ENCODE measurements at places on chromosomes 16 and 17. TPM values are rescaled to one million over a fixed set of nuclear protein-coding genes. Genes with fewer than 3 reads are reported as not detected.

The PRDM7 gene
- 0.08 TPM for polyA plus RNA-seq

The TBC1D3H gene
- not detected for polyA plus RNA-seq

The OR1G1 gene
- not detected for polyA plus RNA-seq

The CDH13 gene
- polyA plus RNA-seq = 1.6 TPM

The UQCRC2 gene
- 78.2 TPM for polyA plus RNA-seq

DNA sequence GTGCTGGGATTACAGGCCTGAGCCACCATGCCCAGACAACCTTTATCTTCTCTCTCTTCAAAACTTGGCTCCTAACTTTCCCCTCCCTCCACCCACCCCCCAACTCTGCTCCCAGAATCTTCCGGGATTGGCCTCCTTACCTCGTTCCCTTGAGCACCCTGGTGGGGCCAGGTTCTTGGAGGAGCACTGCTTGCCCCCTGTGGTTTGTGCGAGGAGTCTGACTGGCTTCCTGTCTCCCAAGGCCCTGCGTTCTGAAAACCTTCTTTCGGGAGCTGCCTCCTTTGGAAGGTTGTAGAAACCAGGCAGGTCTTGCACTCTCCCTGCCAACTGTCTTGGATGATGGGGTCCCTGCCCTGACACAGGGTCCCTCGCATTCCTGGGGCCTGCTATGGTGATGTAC is 19.8 kb downstream of the PLXDC1 start:
- H3K36me3 ChIP-seq = no peaks in the 10 kb centered on the region
- no peak overlapping the region for H3K27ac ChIP-seq
- no peaks in the 10 kb centered on the region for H3K4me1 ChIP-seq

- H3K4me3 ChIP-seq = no peak overlapping the region
- H3K36me3 ChIP-seq = no peaks in the 10 kb centered on the region
- no peak for DNase-seq
- no peak overlapping the region for H3K27ac ChIP-seq
- peaks cover 8% of the 10 kb centered on the region for H3K4me1 ChIP-seq
Observed at GRCh38 chr16:86034421-86034919, 135.5 kb downstream of the IRF8 start.

GRCh38 chr17:72982680-72983079 is 109.8 kb downstream of the SLC39A11 start:
- no peaks in the 10 kb centered on the region for H3K27me3 ChIP-seq
- no peaks in the 10 kb centered on the region for H3K4me1 ChIP-seq
- H3K36me3 ChIP-seq = no peaks in the 10 kb centered on the region

DNA sequence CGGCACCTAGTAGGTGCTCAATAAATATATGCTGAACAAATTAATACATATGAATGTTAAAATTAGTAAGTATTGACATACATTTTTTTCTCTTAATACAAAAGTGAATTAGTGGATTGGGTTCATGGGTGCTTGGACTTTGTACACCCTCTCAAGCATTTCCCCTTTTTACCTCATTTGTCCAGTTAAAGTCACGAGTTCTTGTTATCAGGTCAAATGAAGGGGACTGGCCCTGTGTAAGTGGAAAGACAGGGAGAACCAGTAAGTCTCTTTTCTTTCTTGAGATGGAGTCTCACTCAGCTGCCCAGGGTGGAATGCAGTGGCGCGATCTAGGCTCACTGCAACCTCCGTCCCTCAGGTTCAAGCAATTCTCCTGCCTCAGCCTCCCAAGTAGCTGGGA is 13.7 kb upstream of the RANGRF start:
- H3K27me3 ChIP-seq = no peaks in the 10 kb centered on the region
- H3K4me3 ChIP-seq = no peak overlapping the region
- no peaks in the 10 kb centered on the region for H3K4me1 ChIP-seq
- peaks cover 9% of the 10 kb centered on the region for H3K36me3 ChIP-seq
- DNase-seq = no peak

DNA sequence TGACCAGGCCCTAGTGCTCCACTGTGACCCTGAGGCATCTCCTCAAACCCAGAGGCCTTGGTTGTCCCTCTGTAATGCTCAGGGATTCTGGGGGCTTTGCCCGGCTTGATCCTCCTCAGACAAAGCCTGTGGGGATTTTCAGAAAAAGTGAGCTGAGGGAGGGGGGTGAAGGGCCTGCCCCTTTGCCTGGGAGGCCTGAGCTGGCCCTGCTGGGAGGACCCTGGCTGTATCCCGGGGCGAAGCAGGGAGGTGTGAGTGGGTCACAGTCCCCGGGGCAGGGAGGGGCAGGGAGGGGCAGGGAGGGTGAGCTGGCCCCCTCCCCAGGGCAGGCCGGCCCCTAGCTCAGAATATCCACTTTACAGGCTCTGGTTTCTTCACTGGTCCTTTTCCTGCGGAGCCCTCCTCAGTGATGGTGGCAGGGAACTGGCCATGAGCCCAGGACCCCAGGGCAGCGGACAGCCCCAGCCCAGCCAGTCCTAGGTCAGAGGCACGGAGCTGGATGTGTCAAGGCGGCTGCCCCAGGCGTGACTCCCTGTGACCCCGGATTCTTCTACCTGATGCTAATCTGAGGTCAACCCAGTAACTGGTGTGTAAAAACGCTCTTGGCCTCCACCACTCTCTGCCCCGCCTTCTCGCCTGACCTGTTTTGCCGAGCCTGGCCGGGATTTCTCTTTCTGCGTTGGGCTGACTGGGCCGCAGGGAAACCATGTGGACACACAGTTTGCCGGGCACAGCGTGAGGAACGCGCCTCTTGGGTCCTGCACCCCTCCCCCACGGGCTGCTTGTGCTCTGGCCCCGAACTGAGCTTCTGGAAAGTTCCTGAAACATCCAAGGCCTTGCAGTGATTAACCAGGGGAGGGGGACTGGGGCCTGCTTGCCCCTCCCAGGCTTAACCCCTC is 5.8 kb upstream of the FASN start:
- no peak overlapping the region for H3K4me3 ChIP-seq
- peaks cover 51% of the 10 kb centered on the region for H3K4me1 ChIP-seq
- DNase-seq = peak; percentile 76
- H3K27ac ChIP-seq = peak overlapping the region; percentile 74
- H3K36me3 ChIP-seq = no peaks in the 10 kb centered on the region

DNA sequence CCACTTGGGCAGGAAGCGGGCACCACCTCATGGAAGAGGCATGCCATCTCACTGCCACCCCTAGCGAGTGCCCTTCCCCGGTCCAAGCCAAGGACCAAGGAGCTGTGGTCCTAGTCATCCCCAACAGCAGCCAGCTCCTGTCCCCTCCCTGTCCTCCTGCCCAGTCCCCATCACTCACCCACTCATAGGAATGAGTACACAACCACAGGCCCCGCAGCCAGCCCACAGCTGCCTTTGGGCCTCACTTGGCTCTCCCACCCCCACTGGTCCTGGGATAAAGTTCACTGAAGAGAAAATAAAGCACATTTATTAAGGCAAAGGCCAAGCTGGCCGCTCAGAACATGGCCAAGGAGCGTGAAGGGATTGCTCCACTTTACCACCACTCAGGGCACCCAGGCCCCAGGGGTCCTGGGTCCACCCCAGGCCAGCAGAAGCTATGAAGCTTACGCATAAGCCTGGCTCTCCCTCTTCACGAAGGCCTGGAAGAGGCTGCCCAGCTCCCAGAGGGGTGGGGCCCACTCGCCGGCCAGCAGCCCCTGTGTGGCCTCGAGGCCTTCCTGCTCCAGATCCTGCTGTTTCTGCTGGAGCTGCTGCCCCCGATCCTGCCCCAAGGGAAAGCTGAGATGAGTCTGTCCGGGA is 3.6 kb downstream of the SCRN2 start:
- H3K4me1 ChIP-seq = peaks cover 6% of the 10 kb centered on the region
- DNase-seq = no peak
- H3K27ac ChIP-seq = no peak overlapping the region
- no peaks in the 10 kb centered on the region for H3K36me3 ChIP-seq
- H3K4me3 ChIP-seq = no peak overlapping the region

- no peaks in the 10 kb centered on the region for H3K4me1 ChIP-seq
- DNase-seq = no peak
- H3K27me3 ChIP-seq = peaks cover 13% of the 10 kb centered on the region
Observed at GRCh38 chr16:83967091-83967490, 953 bp upstream of the NECAB2 start.

DNA sequence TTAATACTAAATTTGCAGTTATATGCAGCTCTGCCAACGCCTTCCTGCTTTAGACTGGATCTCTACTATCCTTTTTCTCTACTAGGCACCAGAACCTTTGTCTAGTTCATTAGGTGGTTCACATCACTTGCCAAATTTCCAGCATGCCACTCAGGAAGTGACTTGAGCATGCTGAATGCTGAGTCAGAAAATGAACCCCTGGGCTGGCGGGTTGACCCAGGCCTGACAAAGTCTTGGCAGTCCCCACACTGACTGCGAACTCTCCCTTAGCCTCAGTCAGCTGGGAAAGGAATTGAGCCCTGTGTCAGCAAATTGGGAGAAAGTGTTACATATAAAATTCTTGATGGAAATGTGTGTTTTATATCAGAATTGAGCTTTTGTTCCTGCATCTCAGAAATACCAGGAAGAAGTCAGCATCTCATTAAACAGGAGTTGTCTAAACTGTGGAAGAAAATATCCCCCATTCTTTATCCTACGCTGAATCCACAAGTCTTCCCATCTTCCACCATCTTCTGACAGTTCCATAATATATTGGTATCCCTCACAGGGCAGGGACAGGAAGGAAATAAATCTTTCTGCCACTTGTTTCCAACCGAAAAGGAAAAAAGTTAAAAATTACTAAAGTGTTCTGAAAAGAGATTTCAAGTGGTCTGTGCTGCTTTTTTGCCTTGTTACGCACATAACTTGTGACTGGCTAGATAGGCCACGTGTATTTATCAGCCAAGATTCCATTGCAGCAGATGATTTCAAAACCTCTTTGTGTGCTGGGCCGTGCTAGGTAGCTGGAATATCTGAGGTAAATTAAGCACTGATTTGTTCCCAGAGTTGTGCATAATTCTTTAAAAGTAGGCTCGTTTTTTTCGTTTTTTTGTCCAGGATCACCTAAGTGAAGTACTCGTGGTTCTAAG is 16.7 kb upstream of the SLC12A3 start:
- no peak overlapping the region for H3K4me3 ChIP-seq
- peak overlapping the region; percentile 26 for H3K27ac ChIP-seq
- peaks cover 17% of the 10 kb centered on the region for H3K4me1 ChIP-seq
- no peak for DNase-seq
- H3K36me3 ChIP-seq = no peaks in the 10 kb centered on the region
- H3K27me3 ChIP-seq = no peaks in the 10 kb centered on the region

DNA sequence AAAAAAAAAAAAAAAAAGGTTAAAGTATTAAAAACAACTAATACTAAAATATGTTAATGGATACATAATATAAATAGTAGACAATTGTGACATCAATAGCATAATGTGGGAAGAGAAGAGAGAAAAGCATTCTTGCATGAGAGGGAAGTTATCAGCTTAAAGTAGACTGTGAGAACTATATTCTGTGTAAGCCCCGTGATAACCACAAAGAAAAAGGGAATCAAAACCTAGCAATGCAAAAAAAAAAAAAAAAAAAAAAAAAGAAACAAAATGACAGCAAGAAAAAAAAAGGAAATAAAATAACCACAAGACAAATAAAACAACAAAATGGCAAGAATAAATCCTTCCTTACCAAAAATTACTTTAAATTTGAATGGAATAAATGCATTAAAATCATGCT is 39.8 kb upstream of the MYLK3 start:
- H3K4me1 ChIP-seq = peaks cover 35% of the 10 kb centered on the region
- no peak for DNase-seq
- H3K27ac ChIP-seq = no peak overlapping the region
- no peaks in the 10 kb centered on the region for H3K36me3 ChIP-seq
- H3K4me3 ChIP-seq = no peak overlapping the region

- H3K4me3 ChIP-seq = peak overlapping the region; percentile 34
- peak; percentile 77 for DNase-seq
- H3K36me3 ChIP-seq = no peaks in the 10 kb centered on the region
- peak overlapping the region; percentile 93 for H3K27ac ChIP-seq
- no peaks in the 10 kb centered on the region for H3K27me3 ChIP-seq
Observed at GRCh38 chr16:49696414-49697101, 159.4 kb downstream of the ZNF423 start.

- no peak for DNase-seq
- no peaks in the 10 kb centered on the region for H3K27me3 ChIP-seq
- H3K4me3 ChIP-seq = no peak overlapping the region
- no peak overlapping the region for H3K27ac ChIP-seq
- no peaks in the 10 kb centered on the region for H3K36me3 ChIP-seq
Observed at GRCh38 chr17:13864521-13864920, 204.8 kb upstream of the COX10 start.

DNA sequence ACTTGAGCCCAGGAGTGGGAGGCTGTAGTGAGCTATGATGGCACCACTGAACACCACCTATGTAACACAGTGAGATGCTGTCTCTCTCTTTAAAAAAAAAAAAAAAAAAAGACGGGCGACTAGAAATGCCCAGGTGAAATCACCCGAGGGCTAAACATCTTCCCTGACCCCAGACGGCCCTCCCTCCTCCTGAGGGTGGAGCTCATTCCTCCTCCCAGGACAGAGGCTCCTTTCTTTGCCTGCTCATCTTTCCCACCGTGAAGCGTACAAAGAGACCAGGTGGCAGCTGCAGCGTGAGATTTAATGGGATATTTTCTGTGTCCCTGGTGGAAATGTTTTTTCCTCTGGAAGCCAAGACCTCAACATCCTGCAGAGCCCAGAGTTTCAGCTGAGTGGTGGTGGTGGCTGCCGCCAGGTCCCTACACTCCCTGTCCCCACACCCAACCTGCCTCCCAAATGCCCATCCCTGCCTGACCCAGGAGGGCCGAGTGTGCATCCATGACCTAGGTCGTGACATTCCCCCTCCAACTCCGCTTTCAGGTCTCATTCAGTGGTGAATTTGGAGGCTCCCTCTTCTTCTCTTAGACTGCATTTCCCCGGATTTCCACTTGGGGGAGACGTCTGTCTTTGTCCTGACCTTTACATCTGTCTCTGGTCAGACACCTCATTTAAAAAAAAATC is 14.4 kb upstream of the GPRC5B start:
- no peak overlapping the region for H3K27ac ChIP-seq
- DNase-seq = peak; percentile 90
- no peaks in the 10 kb centered on the region for H3K36me3 ChIP-seq
- H3K27me3 ChIP-seq = no peaks in the 10 kb centered on the region
- H3K4me1 ChIP-seq = no peaks in the 10 kb centered on the region

DNA sequence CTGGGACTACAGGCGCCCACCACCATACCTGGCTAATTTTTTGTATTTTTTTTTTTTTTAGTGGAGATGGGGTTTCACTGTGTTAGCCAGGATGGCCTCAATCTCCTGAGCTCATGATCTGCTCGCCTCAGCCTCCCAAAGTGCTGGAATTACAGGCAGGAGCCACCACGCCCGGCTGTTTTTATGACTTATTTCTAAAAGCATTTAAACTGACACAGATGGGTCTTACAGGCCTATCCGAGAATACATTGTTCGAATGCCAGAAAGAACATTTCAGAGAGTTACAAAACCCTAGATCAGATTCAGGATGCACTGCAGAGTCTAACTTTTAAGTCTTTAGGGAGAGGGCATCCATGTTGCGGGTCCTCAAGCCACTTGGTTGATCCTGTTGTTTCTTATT is 234.7 kb upstream of the MAF start:
- no peaks in the 10 kb centered on the region for H3K36me3 ChIP-seq
- no peak for DNase-seq
- no peak overlapping the region for H3K27ac ChIP-seq
- no peak overlapping the region for H3K4me3 ChIP-seq

Measured in GM23338 (cell line).